ENCODE measurements at places on chromosomes 1 and 21. TPM values are rescaled to one million over a fixed set of nuclear protein-coding genes. Genes with fewer than 3 reads are reported as not detected.

GRCh38 chr21:41817228-41817627 lies 50.4 kb upstream of the RIPK4 start:
- H3K4me1 ChIP-seq: no peaks in the 10 kb centered on the region
- H3K27ac ChIP-seq: no peak overlapping the region
- peak; percentile 71 for DNase-seq
- H3K4me3 ChIP-seq: no peak overlapping the region
- H3K27me3 ChIP-seq: no peaks in the 10 kb centered on the region

Gene FNDC7
- 0.34 TPM for total RNA-seq

DNA sequence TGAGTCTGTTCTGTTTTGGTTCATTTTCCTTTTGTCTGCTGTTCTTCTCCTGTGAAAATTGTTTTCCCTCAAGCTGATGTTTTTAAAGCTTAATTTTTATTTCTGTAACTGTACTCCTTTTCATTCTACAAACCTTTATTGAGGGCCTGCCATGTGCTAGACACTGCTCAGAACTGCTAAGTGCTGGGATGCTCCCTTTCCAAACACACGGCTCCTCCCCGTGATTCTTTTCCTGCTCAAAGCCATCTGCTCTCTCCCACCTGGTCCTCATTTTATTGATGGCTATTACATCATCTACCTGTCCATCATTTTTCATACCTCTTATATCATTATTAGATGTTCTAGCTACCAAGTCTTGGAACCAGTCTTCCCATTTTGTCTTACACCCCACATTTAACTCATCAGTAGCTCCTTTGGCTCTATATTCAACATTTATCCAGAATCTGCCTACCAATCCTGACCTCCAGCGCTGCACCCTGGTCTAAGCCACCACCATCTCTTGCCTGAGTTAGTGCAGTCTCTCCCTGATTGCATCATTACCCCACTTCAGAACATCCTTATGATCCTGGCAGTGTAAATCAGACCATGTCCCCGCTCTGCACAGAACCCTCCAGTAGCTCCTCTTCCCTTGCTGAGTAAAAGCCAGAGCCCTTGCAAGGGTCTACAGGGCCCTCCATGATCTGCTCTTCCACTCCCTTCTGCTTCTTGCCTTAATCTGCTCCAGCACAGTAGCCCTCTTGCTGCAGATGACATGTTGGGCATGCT lies 118.1 kb downstream of the CACNA1E start:
- DNase-seq: no peak
- H3K4me3 ChIP-seq: no peak overlapping the region
- H3K36me3 ChIP-seq: no peaks in the 10 kb centered on the region
- H3K27ac ChIP-seq: no peak overlapping the region

Gene PBX1
- total RNA-seq: 91.1 TPM

- H3K4me1 ChIP-seq: peaks cover 4% of the 10 kb centered on the region
- no peak overlapping the region for H3K27ac ChIP-seq
- no peaks in the 10 kb centered on the region for H3K36me3 ChIP-seq
- no peaks in the 10 kb centered on the region for H3K27me3 ChIP-seq
Observed at GRCh38 chr1:30914931-30915330, 6.4 kb upstream of the SDC3 start.

Gene LRRC3
- total RNA-seq: 2.5 TPM

Gene GJA5
- total RNA-seq: 0.11 TPM

Gene SPATA17
- 2.1 TPM for total RNA-seq

GRCh38 chr1:182392050-182393028 lies 749 bp upstream of the GLUL start:
- H3K4me1 ChIP-seq: peaks cover 46% of the 10 kb centered on the region
- H3K27me3 ChIP-seq: no peaks in the 10 kb centered on the region
- peak overlapping the region; percentile 100 for H3K4me3 ChIP-seq
- H3K36me3 ChIP-seq: peaks cover 9% of the 10 kb centered on the region

GRCh38 chr1:32754317-32755097 lies 51.9 kb upstream of the SYNC start:
- no peaks in the 10 kb centered on the region for H3K36me3 ChIP-seq
- peak; percentile 93 for DNase-seq
- H3K27ac ChIP-seq: peak overlapping the region; percentile 26
- H3K4me3 ChIP-seq: peak overlapping the region; percentile 82
- H3K4me1 ChIP-seq: peaks cover 23% of the 10 kb centered on the region
- H3K27me3 ChIP-seq: no peaks in the 10 kb centered on the region

Gene COL9A2
- total RNA-seq: 3.7 TPM

Gene CHIA
- total RNA-seq: not detected

DNA sequence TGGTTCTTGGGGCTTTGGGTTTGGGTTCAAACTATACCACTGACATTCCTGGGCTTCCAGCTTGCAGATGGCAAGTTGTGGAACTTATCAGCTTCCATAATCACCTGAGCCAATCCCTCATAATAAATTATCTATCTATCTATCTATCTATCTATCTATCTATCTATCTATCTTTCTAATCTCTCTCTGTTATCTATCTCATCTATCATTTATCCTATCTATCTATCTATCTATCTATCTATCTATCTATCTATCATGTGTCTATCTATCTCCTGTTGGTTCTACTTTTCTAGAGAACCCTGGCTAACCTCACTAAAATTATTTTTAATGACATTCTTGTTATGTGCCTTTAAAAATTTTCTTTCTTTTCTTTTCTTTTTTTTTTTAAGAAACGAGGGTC lies 35.8 kb upstream of the AKT3 start:
- H3K4me3 ChIP-seq: no peak overlapping the region
- no peaks in the 10 kb centered on the region for H3K4me1 ChIP-seq
- no peaks in the 10 kb centered on the region for H3K36me3 ChIP-seq
- H3K27ac ChIP-seq: no peak overlapping the region
- H3K27me3 ChIP-seq: no peaks in the 10 kb centered on the region
- DNase-seq: no peak

Gene TSPAN2
- 19.7 TPM for total RNA-seq

- H3K27me3 ChIP-seq: no peaks in the 10 kb centered on the region
- no peak overlapping the region for H3K4me3 ChIP-seq
- peak; percentile 29 for DNase-seq
- no peak overlapping the region for H3K27ac ChIP-seq
- no peaks in the 10 kb centered on the region for H3K36me3 ChIP-seq
- peaks cover 11% of the 10 kb centered on the region for H3K4me1 ChIP-seq
Observed at GRCh38 chr1:182185842-182186756, 124.6 kb upstream of the ZNF648 start.
